Renal cortical epithelial cell (primary cell): ENCODE measurements at places on chromosomes 6 and 20. TPM values are rescaled to one million over a fixed set of nuclear protein-coding genes. Genes with fewer than 3 reads are reported as not detected.
A peak's percentile ranks its signal among the peaks of the same experiment; 100 is the strongest.

DNA sequence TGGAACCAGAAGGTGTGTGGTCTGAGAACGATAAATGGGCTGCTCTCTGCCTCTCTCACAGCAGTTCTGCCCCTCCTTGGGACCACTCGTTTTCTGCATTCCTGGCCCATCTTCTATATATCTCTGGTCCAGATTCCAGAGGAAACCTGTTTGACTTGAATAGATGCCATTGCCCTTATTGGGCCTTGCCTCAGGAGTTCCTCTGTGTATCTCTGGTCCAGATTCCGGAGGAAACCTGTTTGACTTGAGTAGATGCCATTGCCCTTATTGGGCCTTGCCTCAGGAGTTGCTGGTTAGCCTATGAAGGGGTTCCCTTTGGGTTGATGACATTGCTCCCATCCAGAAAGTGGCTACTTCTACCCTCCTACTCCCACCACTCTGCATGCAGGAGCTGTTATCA is 189.4 kb downstream of the SLC16A10 start:
- no peak for DNase-seq

- DNase-seq: no peak
Measured at GRCh38 chr6:44495036-44495901, 107.8 kb downstream of the CDC5L start.

- peak; percentile 18 for DNase-seq
Measured at GRCh38 chr6:139037490-139037889, 8.9 kb downstream of the ABRACL start.

DNA sequence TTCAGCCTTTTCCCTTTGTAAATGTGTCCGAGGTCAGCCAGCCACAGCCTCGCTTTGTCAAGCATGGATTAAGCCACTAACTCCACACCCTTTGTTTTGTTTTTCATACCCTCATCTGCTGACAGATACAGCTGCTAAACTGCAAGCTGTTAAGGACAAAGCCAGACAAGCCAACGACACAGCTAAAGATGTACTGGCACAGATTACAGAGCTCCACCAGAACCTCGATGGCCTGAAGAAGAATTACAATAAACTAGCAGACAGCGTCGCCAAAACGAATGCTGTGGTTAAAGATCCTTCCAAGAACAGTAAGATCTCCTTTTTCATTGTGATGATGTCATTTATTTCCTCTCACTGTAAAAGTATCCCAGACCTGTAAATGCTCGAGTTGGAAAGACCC is 269.3 kb downstream of the ARHGAP18 start:
- peak; percentile 1 for DNase-seq

- DNase-seq: peak; percentile 1
Measured at GRCh38 chr6:55578537-55579363, at the start of gene HMGCLL1. Gene HMGCLL1 (minus strand): TSS chr6:55579192. CDS start chr6:55579055, 137 bp downstream.

GRCh38 chr6:89439014-89439413 is 6.1 kb downstream of the ANKRD6 start:
- no peak for DNase-seq

- DNase-seq: no peak
Measured at GRCh38 chr20:50230871-50231560, 40.4 kb downstream of the CEBPB start.

DNA sequence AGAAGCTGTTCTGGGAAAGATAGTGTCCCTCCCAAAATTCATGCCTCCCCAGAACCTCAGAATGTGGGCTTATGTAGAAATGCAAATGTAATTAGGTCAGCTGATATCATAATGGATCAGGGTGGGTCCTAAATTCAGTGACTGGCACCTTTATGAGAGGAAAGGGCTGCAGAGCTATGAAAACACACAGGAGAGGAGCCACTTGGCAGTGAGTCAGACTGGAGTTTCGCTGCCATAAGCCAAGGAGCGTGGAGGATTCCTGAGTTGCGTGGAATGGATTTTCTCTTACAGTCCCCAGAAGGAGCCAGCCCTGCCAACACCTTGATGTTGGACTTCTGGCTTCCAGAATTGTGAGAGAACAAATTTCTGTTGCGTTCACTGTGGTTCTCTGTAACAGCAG is 249.8 kb upstream of the PMEPA1 start:
- DNase-seq: no peak

DNA sequence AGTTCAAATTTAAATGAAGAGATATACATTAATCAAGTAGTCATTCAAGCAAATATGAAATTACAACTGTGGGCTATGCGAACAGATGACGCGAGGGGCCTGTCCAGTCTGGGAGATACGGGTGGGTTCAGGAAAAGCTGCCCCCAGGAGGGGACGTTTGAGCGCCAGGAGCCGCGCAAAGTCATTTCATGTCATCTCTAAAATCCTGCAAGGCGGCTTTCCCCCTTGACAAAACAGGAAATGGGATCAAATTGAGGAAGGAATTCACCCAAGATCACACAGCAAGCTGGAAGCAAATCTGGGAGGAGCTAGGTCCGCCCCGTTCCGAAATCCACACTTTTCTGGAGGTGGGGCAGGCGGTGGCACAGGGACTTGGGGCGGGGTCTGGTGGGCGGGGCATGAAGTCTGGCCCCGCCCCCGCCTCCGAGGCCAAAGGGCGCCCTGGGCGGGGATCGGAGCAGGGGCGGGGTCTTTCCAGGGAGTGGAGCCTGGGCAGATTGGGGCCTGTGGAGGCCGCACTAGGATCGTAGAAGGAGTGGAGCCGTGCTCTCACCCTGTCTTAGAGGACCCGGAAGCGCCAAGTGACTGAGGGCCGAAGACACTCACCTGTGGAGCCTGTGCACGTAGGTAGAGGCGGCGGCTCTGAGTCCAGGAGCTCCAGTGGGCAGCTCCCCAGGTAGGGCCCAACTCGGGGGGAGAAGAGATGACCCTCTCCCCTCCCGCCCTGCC is at the start of gene LPIN3:
Gene LPIN3, plus strand, starts transcription at position 495 of the 729 bp plus-strand sequence. CDS start 4,983 bp downstream, outside the sequence.
- DNase-seq: peak; percentile 85

DNA sequence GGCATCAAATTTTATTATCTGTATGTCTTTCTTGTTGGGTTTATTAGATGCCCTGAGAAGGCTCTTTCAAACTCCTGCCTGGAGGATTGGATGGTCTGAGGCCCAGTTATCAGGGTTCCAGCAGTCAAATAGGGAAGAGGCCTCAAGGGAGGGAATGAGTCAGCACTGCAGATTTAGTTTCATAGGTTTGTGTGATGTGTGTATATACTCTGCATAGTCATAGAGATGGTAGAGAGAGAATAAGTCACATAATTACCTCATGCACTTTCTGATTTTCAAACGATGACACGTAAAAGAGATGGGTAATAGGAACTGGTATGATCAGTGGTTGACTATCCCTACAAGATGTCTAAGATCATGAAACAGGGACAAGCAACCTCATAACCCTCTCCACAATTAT is 82.1 kb downstream of the ADAT2 start:
- no peak for DNase-seq

DNA sequence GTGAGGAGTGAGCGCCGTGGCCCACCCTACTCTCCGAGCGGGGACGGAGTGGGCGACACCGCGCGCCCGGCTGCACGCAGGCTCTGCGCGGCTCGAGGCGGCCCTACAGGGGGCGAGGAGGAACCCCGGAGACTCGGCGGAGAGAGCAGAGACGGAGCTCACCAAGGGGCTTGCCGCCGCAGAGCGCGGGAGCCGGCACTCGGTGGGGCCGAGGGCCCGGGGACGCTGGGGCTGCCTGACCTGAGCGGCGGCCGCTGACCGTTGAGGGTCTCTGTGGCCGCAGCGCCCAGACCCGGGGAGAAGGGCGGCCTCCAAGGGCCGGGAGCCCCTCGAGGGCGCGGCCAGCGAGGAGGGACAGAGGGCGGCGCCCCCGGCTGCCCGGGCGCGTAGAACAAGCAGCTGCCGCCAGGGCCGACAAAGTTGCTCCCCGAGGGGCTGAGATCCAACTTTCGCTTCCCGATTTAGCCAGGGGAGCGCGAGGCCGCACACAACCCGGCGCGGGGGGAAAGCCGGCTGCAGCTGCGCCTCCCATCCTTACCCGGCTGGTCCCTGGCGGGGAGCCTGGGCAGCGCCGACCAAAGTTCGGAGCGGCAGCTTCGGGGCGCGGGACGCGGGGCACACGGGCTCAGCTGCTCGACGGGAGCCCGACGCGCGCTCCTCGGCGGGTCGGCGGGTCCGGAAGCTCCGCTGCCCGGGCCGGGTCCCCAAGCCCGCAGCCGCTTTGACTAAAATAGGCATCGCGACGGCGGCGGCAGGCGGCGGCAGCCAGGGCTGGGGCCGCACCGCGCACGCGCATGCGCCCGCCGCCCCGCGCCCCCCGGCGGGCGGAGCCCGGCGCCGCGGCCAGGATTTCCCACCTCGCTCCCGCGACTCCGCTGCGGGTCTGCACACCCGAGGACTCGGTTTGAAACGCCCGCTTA is 43.1 kb downstream of the POPDC3 start:
- DNase-seq: no peak

DNA sequence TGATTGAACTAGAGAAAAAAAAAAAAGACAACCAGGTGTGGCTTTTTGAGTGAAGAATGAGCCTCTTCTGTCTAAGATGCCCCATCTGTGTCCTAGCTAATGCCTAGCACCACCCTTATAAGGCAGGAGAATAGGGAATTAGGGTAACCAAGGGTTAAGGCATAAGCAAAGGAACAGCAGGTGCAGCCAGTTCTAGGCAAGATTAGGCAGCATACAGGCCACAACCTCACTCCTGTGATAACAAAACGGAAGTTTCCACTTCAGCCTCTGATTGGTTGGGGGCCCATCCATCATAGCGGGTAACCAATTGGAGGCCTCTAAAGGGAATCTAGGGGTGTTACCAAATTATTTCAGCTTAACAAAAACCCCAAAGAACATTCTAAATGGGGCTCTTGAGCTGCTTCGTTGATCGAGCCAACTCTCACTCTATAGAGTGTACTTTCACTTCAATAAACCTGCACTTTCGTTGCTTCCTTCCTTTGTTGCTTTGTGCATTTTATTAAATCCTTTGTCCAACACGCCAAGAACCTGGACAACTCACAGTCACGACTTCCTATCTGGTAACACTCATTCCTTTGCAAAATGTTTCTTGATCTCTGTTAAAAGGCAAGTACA is 61.9 kb upstream of the TAGAP start:
- DNase-seq: peak; percentile 5

DNA sequence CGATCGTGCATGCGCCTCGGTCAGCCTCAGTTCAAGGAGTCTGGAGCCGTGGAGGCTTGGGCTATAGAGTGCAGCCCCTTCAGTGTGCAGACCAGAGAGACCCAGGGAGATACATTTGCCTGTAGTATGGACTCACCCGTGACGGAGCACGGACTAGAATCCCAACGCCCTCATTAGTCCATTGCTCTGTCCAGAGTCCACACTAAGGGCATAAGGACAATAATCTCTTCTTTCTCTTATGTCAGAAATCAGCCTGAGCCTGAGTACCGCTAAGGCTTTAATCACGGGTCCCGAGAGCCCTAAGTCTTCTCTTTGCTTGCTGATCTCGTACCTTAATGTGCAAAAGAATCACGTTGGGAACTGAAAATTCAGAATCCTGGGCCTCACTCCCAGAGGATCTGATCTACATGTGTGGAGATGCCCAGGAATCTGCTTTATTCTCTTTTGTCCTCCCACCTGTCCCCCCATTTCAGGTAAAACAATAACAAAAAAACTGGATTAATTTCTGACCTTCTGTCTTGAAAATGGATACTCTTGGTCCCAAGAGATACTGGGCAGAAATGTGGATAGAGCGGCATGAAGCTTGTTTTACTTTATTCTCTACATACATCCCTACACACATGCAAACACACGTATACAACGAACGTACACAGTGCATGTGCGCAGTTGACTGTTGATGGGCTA is 671 bp downstream of the BPHL start:
- peak; percentile 32 for DNase-seq

DNA sequence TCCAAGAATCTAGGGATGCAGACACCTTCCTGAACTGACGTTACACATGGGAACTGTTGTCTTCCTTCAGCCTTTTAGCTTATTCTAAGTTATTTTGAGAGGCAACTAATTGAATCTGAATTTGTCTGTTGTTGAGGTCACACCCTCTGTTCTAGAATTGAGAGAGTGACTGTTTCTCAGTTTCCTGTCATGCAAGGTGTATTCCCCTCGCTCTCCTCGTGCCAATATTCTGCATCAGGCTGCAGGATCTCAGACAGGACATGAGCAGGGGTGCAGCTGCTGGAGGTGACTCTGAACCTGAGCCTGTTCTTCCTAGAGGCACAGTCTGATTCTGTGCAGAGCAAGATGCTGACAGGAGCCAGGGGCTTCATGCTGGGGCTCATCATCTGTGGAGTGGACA is 52.5 kb downstream of the HLA-DPB1 start:
- no peak for DNase-seq

- peak; percentile 80 for DNase-seq
Measured at GRCh38 chr6:2061880-2062279, 183.5 kb downstream of the GMDS start.

DNA sequence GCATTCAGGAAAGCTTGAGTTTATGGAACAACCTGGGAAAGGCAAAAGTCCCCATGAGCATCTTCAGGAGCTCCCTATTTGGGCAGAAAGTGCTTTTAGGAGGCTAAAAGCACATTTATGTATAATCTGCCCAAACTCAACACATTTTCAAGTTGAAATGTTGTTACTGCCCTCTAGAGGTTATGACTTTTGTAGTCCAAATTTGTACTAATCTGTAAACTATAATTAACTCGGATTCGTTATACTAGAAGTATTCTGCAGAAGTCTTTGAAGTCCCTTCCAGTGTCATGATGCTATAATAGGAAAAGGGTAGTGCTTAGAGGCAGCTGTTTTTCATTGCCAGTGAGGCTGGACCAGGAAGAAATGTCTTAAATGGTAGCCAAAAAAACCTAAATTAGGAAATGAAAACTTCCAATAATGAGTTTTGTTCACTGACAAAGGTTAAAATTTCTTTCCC is 44.8 kb upstream of the EMILIN3 start:
- DNase-seq: peak; percentile 52

Gene HLA-DPA1
- 7.0 and 9.7 TPM in 2 replicates for total RNA-seq

Gene NUP153
- 26.9 and 48.6 TPM in 2 replicates for total RNA-seq

Gene PREX1
- total RNA-seq: under 0.01 and 1.5 TPM in 2 replicates

Gene GRIK2
- total RNA-seq: 0.40 TPM in 1 of 2 replicates, not detected in the other

Gene TRAM2
- 11.5 and 47.0 TPM in 2 replicates for total RNA-seq

Gene NKAIN2
- total RNA-seq: not detected in 2 replicates

Gene PAX1
- total RNA-seq: 0.10 TPM in 1 of 2 replicates, not detected in the other

Gene DEFB132
- not detected in 2 replicates for total RNA-seq

Gene RAD21L1
- 0.35 TPM in 1 of 2 replicates, not detected in the other for total RNA-seq

Gene MOG
- not detected in 2 replicates for total RNA-seq

Gene WFDC12
- not detected in 2 replicates for total RNA-seq

Gene MYH7B
- 0.05 TPM in 1 of 2 replicates, not detected in the other for total RNA-seq

Gene TNFRSF6B
- total RNA-seq: 10.8 and 191 TPM in 2 replicates

Gene SNAI1
- total RNA-seq: 0.52 and 2.7 TPM in 2 replicates

Gene BICRAL
- 2.4 and 8.2 TPM in 2 replicates for total RNA-seq
